ENCODE measurements at places on chromosomes 5 and 9.
A peak's percentile ranks its signal among the peaks of the same experiment; 100 is the strongest.

DNA sequence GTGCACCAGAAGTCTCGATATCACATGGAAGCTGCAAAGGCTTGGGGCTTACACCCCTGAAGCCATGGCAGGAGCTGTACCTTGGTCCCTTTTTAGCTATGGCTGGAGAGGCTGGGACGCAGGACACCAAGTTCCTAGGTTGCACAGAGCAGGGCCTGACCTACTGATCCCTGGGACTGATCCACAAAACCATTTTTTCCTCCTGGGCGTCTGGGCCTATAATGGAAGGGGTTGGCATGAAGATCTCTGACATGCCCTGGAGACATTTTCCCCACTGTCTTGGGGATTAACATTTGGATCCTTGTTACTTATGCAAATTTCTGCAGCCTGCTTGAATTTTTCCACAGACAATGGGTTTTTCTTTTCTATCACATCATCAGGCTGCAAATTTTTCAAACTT is 286.7 kb upstream of the PTPRD start:
- no peak for DNase-seq

DNA sequence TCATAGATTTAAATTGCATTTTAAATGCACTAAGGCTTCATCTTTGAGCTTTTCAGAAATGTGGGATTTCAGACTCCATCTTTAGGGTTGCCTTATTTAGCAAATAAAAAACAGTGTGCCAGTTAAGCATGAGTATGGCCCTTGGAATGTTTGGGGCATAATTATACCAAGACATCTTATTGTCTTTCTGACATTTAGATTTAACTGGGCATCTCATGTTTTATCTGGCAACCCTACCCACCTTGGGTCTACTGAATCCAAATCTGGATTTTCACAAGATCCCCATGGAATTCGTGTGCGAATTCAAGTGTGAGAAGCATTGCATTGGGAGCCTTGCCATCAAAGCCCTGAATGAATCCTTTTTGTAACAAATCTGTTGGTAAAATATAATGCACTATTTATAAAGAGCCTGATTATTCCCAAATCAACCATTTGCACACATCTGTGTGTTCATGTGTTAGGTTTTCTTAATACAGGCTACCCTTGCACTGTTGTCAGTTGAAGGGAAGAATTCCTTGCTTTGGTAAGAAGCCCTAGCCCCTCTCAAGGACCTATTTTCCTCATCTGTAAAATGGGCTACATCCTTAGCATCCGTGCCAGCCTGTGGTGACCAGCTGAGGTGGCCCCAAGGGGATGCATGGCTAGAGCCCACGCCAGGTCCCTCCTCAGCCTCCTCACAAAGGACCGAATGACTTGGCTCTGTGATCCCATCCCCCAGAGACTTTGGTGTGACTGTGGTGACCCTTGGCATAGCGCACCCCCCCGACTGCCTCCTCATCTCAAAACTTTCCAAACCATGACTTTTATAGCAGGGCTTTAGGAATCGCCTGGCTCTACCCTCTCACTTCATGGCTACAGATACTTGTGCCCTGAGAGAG is 8.1 kb downstream of the GSN start:
- DNase-seq, result no peak

GRCh38 chr9:26781906-26782305 is 110.7 kb downstream of the CAAP1 start:
- DNase-seq, result no peak

GRCh38 chr9:89000973-89001916 is 10.0 kb downstream of the S1PR3 start:
- DNase-seq, result peak; percentile 89

- DNase-seq, result no peak
These were observed 17.0 kb downstream of the BICD2 start for GRCh38 chr9:92747459-92748232.

- peak; percentile 33 for DNase-seq
These were observed 14.2 kb upstream of the KIF27 start for GRCh38 chr9:83935276-83935935.

DNA sequence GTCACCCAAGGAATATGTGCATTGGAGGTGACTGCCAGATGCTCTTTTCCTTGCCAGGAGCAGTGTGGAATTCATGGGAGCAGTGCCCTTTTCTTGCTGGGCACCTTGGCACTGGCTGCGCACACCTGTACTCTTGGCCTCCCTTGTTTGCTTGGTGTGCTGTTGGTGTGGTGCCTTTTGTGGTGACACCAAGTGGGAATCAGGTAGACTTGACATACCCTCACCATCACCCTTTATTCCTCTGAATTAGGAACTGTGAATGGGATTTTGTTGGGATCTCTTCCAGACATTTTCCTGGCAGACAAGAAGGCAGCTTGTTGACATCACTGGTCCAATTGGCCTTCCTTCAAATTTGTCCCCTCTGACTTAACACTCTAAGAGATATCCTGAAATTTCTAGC is 82.3 kb downstream of the RAI14 start:
- no peak for DNase-seq

DNA sequence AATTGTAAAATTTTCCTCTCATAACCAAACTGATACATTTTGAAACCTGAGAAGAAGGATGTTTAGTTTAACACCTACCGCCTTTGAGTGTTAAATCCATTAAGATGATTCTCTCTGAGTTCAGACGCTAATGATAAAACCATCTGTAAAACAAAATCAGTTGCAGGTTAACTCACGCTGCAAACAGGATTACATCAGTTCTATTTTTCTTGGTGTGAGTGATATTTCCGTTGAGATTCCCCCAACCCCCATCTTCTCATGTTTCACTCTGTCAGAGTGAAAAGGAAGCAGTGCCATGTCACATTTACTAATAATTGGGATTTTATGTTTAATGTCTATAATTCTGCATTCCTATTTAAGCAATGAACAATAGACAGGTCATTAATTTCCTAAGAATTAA is 146.5 kb downstream of the FANCC start:
- DNase-seq, result no peak

- DNase-seq, result no peak
These were observed 405.2 kb upstream of the MPDZ start for GRCh38 chr9:13684656-13685055.

GRCh38 chr5:132134384-132134783 is 60.8 kb downstream of the CSF2 start:
- no peak for DNase-seq

GRCh38 chr9:4955836-4956235 is 29.2 kb upstream of the JAK2 start:
- DNase-seq, result no peak

GRCh38 chr5:181112476-181112875 is 18.5 kb downstream of the OR2V1 start:
- DNase-seq, result no peak

GRCh38 chr5:179368806-179369529 is 23.7 kb upstream of the ADAMTS2 start:
- DNase-seq, result no peak

- DNase-seq, result no peak
These were observed 38.0 kb downstream of the VAV2 start for GRCh38 chr9:133953976-133954709.

GRCh38 chr5:66898241-66898995 is 298.2 kb downstream of the CD180 start:
- DNase-seq, result no peak

DNA sequence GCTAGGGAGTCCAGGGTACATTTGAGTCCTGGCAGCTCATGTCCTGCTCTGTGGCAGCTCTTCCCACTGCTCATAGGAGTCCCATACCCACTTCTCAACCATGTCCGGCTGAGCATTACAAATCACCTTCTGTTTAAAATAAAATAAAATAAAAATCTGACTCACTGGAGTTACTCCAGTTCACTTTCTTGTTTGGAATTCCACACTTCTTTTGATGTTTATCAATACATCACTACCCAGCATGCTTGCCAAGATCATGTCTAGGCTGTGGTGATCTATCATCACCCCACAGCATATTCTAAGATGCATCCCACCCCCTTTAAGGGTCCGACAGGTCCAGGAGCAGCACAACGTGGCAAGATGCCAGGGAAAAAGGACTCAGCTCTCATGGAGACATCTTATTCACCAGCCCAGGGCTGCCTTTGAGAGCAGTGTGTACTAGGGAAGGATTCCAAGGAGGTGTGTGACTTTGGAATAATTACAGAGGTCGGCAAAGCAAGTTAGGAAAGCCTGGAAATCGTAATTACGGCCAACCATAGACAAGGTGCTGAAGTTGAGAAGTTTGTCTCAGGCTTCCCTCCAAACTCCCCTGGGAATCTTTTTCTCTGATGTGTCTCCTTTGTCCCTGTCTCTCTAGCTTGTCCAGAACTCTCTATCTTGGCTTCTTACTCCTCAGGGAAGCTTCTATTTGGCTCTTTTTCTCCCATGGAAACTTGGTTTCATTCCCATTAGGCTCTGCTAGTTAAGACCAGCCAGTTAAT is 111.4 kb upstream of the SLC1A3 start:
- no peak for DNase-seq

- no peak for DNase-seq
These were observed 51.3 kb downstream of the SLC46A2 start for GRCh38 chr9:112839331-112839730.

DNA sequence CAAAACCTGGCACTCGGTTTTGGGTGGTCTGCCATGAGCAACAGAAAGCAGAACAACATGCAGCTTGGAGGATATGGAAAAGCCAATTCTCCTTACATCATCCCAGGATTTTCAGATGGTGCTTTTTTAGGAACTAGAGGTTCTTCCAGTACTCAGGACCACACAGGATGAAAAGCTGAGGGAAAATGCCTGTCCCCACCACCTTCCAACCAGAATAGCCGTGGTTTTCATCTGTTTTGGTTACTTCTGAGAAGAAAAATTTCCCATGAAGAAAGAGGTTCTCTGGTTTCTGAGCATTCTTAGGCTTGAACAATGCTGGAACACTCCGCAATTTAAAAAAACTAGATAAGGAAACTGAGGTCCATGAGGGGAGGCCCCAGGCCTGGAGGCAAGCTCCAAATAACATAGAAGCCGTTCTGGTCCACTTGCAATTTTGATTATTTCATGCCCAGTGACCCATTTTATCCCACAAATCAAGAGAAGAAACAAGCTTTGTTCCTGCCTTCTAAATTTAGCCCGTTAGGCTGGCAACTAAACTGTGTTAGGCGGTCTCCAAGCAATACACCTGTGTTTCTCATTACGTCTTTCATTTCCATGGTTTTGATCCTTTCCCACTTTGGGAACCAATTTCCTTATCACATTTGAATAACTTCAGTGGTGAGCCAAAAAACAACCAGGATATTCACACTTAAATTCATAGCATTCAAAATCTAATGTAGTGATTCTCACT is 79.2 kb upstream of the SPIN1 start:
- DNase-seq, result no peak

GRCh38 chr9:137281345-137282116 is 4.0 kb downstream of the TOR4A start:
- no peak for DNase-seq

DNA sequence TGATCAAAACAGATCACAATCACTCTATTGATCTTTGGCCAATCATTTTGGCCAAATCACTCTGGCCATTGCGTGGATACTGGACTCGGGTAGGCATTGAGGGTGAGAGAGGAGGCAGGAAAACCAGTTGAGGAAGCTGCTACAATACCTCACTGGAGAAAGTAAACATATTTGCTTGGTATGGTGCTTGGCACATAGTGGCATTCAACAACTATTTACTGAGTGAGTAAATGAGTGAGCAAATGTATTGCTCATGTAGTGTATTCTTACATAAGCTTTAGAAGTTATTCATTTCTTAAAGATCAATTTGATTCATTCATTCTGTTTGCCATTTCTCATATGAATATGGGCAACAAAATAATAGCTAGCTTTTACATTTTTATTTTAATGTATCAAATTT is 4.0 kb upstream of the DEPDC1B start:
- DNase-seq, result peak; percentile 49

GRCh38 chr5:56375011-56375410 is 141.9 kb upstream of the ANKRD55 start:
- no peak for DNase-seq

- DNase-seq, result no peak
These were observed 150.2 kb upstream of the KLF9 start for GRCh38 chr9:70564468-70565335.

GRCh38 chr9:128836509-128837145 is 7.0 kb upstream of the SPOUT1 start:
- DNase-seq, result no peak

GRCh38 chr5:19874811-19875210 is 113.2 kb downstream of the CDH18 start:
- no peak for DNase-seq

GRCh38 chr9:2623288-2624050 is 1.9 kb downstream of the VLDLR start:
- peak; percentile 55 for DNase-seq

- peak; percentile 19 for DNase-seq
These were observed 112.5 kb downstream of the HAPLN1 start for GRCh38 chr5:83608122-83608521.

- no peak for DNase-seq
These were observed 399 bp downstream of the NDUFA2 start for GRCh38 chr5:140647042-140647419.

GRCh38 chr5:62460578-62460983 is 48.0 kb downstream of the IPO11 start:
- no peak for DNase-seq

All from mucosa of gallbladder (tissue), 1 donor.